ENCODE measurements at places on chromosomes 1 and 21.

DNA sequence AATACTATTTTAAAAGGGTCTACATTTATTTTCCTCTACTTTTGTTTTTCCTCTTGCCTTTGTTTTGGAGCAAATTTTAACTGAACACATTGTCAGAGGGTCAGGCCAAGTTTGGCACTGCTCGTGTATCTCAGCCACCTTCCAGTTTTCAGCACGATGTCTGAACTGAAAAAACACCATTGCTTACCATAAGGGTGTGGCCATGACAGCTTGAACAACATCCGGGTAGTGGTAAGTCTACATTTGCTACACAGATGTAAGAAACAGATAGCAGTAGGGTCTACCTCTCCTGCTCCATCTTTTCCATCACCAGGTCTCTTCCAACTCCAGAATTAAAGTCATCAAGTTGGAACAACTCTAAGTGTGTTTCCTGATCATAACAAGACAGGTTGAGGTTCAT lies 4.2 kb downstream of the HIVEP3 start:
- peaks cover 8% of the 10 kb centered on the region for H3K36me3 ChIP-seq
- DNase-seq: peak; percentile 50
- peaks cover 65% of the 10 kb centered on the region for H3K4me1 ChIP-seq

DNA sequence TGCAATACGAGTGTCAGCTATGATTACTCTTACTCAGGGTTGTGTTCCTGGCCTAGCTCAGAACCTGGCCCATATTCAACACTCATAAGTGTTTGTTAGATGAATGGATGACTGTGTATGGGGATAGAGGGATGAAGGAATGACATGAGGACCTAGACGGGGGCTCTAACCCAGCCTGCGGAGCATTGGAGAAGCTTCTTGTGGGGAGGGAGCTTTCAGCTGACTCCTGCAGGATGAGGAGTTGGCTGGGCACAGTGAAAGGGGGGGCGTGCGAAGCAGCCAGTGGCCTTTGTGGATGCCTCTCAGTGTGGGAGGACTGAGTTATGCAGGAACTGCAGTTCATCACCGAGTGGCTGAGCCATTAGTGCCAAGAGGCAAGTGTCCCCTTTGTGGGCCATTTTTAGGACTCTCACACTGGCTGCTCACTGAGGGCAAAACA lies 1.2 kb upstream of the EXTL1 start:
- H3K4me1 ChIP-seq: peaks cover 29% of the 10 kb centered on the region
- DNase-seq: no peak
- H3K36me3 ChIP-seq: no peaks in the 10 kb centered on the region
- H3K27me3 ChIP-seq: peaks cover 15% of the 10 kb centered on the region

GRCh38 chr1:206464456-206464964 lies 5.8 kb upstream of the IKBKE start:
- DNase-seq: no peak
- H3K27ac ChIP-seq: peak overlapping the region; percentile 18
- no peak overlapping the region for H3K4me3 ChIP-seq
- peaks cover 11% of the 10 kb centered on the region for H3K36me3 ChIP-seq

DNA sequence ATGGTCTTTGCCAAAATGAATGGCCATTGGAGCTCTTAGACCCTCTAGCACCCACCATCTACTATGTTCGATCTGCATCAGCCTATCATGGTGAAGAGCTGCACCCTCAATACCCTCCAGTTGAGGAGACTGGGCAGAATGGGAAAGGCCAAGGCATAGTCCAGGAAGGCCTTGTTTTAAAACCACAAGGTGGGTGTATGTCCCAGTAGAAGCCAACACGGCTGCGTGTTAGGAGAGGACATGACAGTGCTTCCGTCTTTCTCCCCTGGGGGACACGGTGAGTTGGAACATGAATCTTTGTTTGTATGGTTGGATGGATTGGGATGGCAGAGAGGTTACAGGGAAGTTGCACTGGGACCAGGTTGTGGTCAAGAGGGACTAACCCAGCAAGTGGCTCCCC lies 18.6 kb upstream of the SH3D21 start:
- H3K4me1 ChIP-seq: peaks cover 17% of the 10 kb centered on the region
- no peak overlapping the region for H3K4me3 ChIP-seq
- DNase-seq: no peak
- peaks cover 79% of the 10 kb centered on the region for H3K36me3 ChIP-seq
- H3K27me3 ChIP-seq: no peaks in the 10 kb centered on the region
- no peak overlapping the region for H3K27ac ChIP-seq

GRCh38 chr1:64060611-64061302 lies 142.7 kb upstream of the UBE2U start:
- H3K36me3 ChIP-seq: no peaks in the 10 kb centered on the region
- no peak for DNase-seq
- H3K4me1 ChIP-seq: no peaks in the 10 kb centered on the region
- peaks cover 10% of the 10 kb centered on the region for H3K27me3 ChIP-seq

DNA sequence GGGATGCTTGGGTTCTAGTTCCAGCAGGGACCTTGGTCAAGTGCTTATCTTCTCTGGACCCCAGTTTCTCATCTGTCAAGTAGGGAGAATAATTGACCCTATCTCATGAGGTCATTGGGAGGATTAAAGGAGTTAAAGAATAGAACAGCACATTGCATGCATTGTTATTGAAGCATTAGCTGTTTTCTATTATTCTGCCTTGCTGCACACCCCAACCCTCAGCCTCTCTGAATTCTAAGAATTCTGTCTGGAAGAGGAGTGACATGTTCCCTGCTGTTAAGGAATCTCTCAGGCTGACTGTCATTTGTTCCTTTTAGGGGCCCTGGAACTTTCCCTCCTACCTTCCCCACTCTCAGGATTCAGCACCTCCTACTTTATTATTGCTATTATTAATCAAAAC lies 73.9 kb downstream of the NENF start:
- H3K4me3 ChIP-seq: no peak overlapping the region
- DNase-seq: no peak
- peaks cover 3% of the 10 kb centered on the region for H3K4me1 ChIP-seq
- H3K27ac ChIP-seq: no peak overlapping the region

DNA sequence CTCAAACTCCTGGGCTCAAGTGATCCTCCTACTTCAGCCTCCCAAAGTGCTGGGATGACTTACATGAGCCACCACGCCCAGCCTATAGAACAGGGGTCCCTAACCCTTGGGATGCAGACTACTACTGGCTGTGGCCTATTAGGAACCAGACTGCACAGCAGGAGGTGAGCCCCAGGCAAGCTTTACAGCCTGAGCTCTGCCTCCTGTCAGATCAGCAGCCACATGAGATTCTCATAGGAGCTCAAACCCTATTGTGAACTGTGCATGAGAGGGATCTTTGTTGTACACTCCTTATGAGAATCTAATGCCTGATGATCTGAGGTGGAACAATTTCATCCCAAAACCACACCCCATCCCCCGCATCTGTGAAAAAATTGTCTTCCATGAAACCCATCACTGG lies 13.4 kb upstream of the PSMB4 start:
- no peak overlapping the region for H3K4me3 ChIP-seq
- no peak for DNase-seq
- H3K4me1 ChIP-seq: no peaks in the 10 kb centered on the region
- H3K27ac ChIP-seq: no peak overlapping the region
- H3K27me3 ChIP-seq: peaks cover 6% of the 10 kb centered on the region
- H3K36me3 ChIP-seq: no peaks in the 10 kb centered on the region

DNA sequence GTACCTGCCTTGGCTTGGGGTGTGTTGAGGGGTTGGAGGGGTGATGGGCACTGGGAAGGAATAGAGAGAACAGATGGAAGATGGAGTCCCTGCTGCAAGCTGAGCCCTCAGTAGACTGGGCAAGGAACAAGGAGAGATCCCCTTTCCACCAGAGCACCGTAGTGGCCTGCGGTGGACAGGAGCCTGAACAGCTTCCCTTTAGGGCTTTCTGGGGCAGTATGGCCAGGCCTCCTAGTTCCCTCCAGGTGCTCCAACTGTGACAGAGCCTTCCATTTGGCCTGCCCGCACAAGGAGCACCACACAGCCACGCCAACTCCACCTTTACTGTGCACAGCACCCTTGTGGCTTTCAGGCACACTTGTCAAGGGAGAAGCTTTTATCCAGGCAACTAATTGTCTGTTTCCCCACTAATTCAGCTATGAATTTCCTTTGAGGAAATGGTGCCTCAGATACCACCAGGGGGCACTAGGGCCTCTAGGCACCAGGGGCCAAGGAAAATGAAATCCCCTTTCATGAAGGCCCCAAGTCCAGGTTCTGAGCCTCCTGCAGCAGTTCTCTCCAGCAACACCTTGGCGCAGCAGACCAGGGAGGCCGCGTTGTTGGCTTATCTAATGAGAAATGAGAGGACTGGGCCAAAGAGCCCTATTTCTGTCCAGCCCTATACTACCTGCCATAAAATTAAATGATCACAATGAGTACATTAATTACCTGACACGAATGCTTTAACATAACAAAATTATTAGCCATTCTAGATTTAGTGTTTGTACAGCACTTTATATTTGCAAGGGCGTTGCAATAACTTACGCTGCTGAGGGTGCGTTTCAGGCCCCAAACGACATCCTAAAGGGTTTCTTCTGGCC lies 23.1 kb upstream of the ERI3 start:
- peak; percentile 63 for DNase-seq
- no peaks in the 10 kb centered on the region for H3K4me1 ChIP-seq
- H3K27ac ChIP-seq: no peak overlapping the region
- H3K27me3 ChIP-seq: peaks cover 2% of the 10 kb centered on the region

DNA sequence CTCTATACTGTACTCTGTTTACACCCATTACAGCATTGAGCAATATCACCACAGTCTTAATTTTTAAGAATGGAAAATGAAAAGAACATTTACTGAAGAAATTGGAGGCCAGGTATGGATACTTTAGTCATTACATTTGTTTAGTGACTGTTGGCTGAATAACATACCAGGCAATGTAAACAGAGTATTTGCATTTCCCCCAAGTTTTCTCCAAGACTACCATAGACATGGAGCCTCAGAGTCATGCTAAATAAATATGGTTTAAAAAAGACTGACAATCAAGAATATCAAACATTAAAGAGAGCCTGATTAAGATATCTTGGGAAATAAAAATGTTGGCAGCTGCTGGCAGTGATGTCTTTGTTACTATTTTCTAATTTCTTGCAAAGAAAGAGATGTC lies 136.9 kb upstream of the ADAMTS5 start:
- H3K36me3 ChIP-seq: no peaks in the 10 kb centered on the region
- H3K27me3 ChIP-seq: no peaks in the 10 kb centered on the region
- H3K4me1 ChIP-seq: no peaks in the 10 kb centered on the region
- H3K27ac ChIP-seq: no peak overlapping the region
- DNase-seq: no peak
- no peak overlapping the region for H3K4me3 ChIP-seq

DNA sequence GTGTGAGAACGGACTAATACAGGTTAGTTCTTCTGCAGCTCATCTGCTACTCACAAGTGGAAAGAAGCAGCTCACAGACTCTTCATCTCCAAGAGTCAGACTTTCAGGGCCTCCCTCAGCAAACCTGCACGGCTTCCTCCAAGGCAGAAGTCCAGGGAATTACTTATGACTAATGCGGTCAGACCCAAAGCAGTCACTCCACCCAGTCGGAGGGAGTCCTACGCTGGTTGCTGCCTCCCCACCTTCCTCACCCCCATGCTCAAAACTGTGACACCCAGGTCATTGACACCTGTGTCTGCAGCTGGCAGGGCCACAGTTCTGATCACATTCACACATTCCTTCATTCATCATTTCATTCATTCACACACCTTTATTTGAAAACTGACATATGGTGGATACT lies 38.4 kb upstream of the PRDM2 start:
- H3K36me3 ChIP-seq: no peaks in the 10 kb centered on the region
- no peak overlapping the region for H3K27ac ChIP-seq
- H3K27me3 ChIP-seq: peaks cover 6% of the 10 kb centered on the region
- DNase-seq: no peak

- H3K4me1 ChIP-seq: peaks cover 11% of the 10 kb centered on the region
- H3K4me3 ChIP-seq: peak overlapping the region; percentile 49
- H3K27me3 ChIP-seq: peaks cover 6% of the 10 kb centered on the region
- peak overlapping the region; percentile 82 for H3K27ac ChIP-seq
- peak; percentile 73 for DNase-seq
Observed at GRCh38 chr1:39799770-39800470, 11.3 kb upstream of the BMP8B start.

DNA sequence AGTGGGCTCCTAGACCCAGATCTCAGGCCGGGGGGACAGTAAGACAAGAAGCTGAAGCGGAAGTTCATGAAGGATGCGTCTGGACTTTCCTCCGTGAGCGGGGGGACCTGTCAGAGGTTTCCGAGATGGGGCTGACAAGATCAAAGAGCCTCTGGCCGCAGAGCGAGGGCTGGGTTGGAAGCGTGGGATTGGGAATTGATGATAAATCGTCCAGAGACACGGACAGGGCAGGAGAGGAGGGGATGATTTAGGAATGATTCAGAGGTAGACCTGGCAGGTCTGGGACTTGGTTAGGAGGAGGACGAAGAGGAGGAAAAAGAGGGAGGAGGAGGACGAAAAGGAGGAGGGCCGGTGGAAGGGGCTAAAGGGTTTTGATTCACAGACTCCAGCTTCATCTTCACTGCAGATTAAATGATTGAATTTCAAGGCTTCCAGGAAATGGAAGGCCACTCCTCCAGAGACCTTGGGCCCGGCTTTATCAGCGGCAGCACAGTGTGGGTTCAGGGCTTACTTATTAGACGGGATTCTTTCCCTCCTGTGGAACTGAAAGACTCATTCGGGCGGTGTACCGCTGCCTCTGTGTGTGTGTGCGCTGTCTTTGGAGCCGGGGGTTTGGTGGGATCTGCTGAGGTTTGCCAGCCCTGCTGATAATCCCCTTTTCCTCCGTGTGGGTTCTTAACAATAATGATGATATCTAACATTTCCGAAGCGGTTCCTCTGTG lies 85.7 kb upstream of the SLC45A1 start:
- peaks cover 19% of the 10 kb centered on the region for H3K27me3 ChIP-seq
- H3K27ac ChIP-seq: no peak overlapping the region
- no peak overlapping the region for H3K4me3 ChIP-seq
- DNase-seq: no peak
- H3K36me3 ChIP-seq: no peaks in the 10 kb centered on the region

DNA sequence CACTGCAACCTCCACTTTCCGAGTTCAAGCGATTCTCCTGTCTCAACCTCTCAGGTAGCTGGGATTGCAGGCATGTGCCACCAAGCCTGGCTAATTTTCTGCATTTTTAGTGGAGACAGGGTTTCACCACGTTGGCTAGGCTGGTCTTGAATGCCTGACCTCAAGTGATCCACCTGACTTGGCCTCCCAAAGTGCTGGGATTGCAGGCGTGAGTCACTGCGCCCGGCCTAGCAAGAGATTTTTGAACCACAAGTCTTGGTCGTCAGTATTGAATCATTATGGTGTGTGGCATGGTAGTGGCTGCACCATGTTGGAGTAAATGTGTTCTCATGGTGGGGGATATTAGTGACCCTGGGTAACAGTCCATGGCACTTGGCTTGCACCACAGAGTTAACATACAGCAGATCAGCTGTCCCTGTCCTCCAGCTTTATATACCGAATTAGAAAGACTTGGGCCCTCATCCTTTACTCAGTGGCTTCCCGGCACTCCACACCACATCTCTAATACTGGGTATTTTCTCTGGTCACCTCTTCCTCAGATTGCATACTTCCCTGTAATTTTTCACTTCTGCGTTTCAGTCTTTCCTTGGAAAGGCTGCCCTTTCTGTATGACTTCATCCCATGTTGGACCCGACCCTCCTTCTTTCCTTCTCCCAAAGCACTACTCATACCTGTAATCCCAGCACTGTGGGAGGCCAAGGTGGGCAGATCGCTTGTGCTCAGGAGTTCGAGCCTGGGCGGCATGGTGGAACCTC lies 25.1 kb downstream of the AK4 start:
- H3K36me3 ChIP-seq: peaks cover 3% of the 10 kb centered on the region
- DNase-seq: no peak
- no peak overlapping the region for H3K4me3 ChIP-seq
- peaks cover 13% of the 10 kb centered on the region for H3K4me1 ChIP-seq
- H3K27ac ChIP-seq: no peak overlapping the region

Data from activated CD8-positive, alpha-beta T cell treated with anti-CD3 and anti-CD28 coated beads, Interleukin-2, amount 10 ng/mL, durations not matched to agents 7 days and 5 days (primary cell).